Epithelial cell of proximal tubule (primary cell): ENCODE measurements at places on chromosomes 2 and 18.

DNA sequence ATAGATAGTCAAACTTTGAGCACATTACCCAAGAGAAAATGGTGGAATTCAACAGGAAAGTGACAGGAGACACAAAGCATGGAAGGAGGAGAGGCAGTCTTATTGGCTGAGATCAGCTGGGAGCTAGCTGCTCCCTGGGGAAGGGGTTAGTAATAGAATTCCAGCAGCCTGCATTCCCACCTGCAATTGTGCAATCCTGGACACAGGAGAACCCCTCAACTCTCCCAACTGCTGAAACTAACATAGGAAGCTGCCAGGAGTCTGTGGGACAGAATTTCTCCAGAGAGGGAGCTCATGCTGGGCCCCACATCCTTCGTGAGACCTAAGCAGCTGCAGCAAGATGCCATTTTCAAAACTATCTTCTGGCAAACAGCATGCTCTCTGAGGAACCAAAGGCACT, 69.8 kb upstream of the ACVR1C start:
- DNase-seq, result no peak

GRCh38 chr2:236991874-236992273, 93.8 kb upstream of the COPS8 start:
- no peak for DNase-seq

GRCh38 chr2:100852999-100853908, 33.3 kb downstream of the NPAS2 start:
- DNase-seq, result peak; percentile 35

DNA sequence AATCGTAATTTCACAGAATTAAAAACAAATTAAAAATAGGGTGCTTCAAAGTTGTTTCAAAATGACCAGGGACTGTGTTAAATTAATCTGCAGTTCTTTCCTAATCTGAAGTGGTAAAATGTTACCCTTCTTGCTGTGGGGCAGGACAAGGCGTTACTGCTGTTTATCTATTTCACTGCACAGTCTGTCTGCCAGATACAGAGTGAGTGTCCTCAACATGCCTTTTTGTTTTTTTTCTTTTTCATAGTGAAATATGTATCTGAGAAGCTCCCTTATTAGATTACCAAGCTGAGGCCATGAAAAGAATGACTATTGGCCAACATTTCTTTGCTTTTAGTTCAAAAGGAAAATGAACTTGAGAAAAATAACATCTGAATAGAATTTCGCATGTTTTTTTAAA, 38.0 kb downstream of the KCTD1 start:
- DNase-seq, result no peak

DNA sequence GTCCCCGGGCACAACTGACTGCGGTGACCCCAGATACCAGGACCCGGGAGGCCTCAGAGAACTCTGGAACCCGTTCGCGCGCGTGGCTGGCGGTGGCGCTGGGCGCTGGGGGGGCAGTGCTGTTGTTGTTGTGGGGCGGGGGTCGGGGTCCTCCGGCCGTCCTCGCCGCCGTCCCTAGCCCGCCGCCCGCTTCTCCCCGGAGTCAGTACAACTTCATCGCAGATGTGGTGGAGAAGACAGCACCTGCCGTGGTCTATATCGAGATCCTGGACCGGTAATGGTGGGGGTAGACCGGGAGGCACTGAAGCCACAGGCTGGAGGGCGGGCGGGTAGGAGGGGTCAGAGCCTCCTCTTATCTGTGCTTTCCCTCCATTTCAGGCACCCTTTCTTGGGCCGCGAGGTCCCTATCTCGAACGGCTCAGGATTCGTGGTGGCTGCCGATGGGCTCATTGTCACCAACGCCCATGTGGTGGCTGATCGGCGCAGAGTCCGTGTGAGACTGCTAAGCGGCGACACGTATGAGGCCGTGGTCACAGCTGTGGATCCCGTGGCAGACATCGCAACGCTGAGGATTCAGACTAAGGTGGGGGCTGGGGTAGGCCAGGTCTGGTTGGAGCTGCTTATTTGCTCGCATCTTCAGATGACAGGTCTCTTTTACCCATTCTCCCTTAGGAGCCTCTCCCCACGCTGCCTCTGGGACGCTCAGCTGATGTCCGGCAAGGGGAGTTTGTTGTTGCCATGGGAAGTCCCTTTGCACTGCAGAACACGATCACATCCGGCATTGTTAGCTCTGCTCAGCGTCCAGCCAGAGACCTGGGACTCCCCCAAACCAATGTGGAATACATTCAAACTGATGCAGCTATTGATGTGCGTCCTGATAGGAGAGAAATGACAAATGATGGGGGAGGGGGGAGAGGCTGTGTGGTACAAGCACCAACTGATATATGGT, 780 bp downstream of the HTRA2 start:
- no peak for DNase-seq

- DNase-seq, result peak; percentile 63
Measured at GRCh38 chr2:23380562-23381065, 4.4 kb upstream of the KLHL29 start.

DNA sequence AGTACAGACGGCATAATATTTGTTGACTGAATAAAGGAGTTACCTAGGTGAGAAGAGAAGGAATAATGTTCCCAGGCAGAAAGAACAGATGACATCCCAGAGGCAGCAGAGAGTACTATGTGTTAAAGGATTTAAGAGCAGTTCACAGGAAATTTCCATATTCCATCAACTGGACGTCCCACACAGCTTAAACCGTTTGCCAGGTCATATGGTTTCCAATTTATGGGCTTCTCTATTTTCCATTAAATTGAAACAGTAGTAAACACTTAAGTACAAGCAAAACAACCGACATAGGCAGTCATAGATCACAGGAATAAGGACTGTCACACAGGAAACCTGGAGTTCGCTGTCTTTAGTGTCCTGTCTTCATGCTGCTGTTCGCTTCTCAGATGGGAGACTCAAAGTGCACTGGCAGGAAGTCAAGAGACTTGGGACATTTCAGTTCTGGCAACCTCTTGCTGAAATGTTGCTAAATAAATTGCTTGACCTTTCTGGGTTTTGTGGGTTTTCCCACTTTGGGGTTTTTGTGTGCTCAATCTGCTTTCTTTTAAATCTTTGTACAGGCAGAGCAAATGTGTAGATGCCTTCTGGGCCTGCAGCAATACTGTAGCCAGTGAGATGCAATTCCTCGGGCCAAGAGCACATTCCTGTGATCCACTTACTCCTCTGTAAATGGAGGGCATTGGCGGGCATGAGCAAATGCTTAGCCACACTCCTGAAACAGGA, 5.8 kb upstream of the PIEZO2 start:
- DNase-seq, result no peak

DNA sequence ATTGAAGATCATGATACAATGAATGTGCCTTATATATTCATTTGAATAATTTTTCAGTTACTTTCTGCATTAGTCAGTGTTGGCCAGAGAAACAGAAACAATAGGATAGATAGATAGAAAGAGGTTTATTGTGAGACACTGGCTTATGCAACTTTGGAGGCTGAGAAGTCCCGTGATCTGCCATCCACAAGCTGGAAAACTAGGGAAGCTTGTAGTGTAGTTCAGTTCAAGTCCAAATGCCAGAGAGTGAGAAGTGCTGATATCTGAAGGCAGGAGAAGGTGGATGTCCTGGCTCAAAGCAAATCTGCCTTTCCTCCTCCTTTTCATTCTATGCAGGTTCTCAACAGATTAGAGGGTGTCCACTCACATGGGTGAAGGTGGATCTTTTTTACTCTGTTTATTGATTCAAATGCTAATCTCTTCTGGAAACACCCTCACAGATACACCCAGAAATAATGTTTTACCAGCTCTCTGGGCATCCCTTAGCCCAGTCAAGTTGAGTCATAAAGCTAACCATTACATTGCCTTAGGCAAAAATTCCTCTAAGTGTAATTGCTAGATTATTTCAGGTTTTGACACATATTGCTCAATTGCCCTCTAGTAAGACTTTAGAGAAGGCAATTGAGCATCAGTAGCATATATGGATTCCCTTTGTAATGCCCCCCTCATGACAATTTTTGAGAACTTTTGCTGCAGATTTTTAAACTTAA, 341.4 kb downstream of the LPIN1 start:
- peak; percentile 66 for DNase-seq

- no peak for DNase-seq
Measured at GRCh38 chr2:8872821-8873432, 35.5 kb upstream of the KIDINS220 start.

DNA sequence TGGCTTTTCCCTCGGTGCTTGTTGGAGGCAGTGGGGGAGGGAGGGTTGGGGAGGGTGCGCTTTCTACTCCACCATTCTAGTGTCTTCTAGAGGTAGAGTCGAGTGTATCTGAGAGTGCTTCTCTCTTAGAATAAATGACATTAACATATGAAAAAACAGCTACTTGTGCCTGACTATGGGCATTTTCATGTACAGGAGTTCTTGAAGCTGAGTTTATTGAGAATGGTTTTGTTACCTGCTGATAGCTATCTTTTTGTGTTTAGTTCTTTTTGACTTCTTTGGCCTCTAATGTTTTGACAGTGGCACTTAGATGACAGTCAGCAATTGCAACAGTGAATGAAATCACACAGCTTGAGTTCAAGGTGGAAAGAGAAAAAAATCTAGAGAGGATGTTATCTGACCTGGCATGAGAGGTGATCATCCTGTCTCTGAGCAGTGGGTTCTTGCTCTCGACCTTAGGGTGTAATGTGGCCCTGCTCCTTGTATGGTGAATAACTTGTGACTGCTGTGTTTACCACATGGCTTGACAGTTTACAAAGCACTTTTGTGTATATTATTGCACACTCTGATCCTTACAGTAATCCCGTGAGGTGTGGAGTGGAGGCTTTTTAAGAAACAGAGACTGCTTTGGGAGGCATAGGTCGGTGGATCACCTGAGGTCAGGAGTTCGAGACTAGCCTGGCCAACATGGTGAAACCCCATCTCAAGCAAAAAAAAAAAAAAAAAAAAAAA, 86.7 kb downstream of the AGAP1 start:
- no peak for DNase-seq

GRCh38 chr2:8849327-8849726, 11.9 kb upstream of the KIDINS220 start:
- no peak for DNase-seq

GRCh38 chr2:12728221-12728777, 11.6 kb downstream of the TRIB2 start:
- DNase-seq, result no peak

- no peak for DNase-seq
Measured at GRCh38 chr18:59769129-59769865, 72.1 kb upstream of the CCBE1 start.

DNA sequence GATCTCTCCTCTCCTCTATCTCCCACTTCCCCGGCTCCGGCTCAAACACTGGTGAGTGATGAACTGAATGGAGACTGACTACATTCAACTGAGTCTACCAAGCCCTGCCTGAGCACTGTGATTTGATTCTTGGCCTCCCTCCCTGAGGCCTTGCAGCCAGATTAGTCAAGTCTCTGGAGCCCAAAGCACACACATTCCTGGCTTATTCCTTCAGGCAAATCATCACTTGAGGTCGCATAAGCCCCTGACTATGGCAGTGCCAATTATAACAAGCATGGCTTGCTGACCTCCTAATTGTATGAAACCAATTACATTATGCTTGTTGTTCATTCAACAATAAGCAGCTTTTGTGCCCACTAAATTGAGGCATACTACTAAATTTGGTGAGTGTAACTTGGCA, 34.6 kb downstream of the EFEMP1 start:
- DNase-seq, result no peak

DNA sequence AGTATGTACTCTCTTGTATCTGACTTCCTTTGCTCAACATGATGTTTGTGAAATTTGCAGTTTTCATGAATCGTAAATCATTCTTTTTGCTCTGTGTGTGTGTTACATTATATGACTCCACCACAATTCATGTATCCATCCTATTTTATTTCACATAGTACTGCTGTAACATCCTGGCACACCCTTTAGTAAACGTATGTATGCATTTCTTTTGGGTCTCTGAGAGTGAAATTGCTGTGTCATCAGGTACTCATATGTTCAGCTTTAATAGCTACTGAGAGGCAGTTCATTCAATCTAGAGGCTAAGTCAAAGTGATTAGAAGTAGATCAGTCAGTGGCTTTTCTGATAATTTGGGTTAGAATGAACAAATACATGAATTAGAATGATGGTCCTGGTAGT, 118.8 kb downstream of the ESCO1 start:
- DNase-seq, result no peak

DNA sequence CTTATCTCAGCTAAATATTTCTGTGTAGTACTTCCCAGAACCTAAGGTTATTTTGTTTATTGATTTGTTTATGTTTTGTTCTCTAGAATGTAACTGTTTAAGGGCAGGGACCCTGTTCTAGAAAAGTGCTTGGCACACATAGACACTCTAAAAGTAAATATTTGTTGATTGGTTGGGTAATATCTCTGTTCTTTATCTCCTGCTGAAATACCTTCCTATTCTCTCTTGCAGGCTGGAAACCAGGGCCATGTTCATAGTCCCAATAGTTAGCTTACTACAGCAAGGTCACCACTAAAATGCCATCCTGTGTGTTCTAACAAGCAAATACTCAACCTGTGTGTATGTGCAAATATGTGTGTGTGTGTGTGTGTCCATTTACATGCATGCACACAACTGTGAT, 375.6 kb upstream of the MEIS1 start:
- DNase-seq, result no peak

DNA sequence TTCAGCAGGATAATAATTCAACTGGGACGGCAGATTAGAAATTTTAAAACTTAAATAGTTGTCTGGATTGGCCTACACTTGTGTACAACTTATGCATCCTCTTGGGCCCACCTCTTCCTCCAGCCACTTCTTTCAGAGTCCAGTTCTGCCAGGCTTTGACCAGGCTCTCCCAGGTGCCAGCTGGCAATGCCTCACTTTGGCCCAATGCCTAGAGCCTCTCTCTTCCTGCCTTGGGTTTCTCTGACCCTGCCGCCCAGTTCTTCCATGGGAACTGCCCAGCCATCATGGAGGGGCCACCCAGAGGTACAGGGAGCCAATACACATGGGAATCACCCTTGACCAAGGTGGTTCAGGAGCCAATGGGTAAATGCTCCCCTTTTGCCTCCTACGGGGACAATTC, 135.5 kb downstream of the IRS1 start:
- no peak for DNase-seq

DNA sequence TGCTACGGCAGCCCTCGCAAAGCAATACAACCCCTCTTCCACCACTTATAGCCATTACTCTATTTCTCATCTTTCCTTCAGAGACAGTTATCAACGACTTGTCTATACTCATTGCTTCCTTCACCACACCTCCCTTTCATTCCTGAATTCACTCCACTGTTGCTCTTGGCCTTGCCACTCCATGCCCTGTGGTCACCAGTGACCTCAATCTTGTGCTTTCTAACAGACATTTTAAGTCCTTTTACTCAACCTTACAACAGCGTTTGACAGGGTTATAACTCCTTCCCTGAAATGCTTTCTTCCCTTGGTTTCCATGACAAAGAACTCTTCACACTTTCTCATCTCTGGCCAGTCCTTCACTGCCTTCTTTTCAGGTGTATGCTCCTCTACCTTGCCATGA, 90.6 kb upstream of the CCDC141 start:
- DNase-seq, result no peak

DNA sequence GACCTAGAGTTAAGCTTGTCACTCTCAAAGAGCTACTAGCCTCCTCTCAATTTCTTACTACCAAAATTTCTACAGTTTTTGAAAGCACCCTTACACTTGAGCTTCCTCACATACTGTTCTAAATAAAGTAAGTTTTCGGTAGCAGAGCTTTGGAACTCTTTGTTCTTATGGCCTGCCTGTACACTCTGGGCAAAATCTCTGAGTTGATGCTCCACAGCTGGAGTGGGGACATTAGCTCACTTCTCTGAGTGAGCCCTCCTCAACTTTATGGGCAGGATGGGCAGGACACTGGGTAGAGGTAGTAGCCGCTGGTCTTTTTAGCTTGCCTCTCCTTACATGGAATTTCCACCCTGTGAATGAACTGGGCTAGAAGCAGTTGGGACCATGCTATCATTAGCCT, 127.8 kb downstream of the FAM210A start:
- DNase-seq, result no peak

GRCh38 chr18:5693699-5694294, 150.0 kb upstream of the EPB41L3 start:
- DNase-seq, result no peak
